LNCaP clone FGC (cell line): ENCODE measurements at places on chromosomes 7 and 10.
A peak's percentile ranks its signal among the peaks of the same experiment; 100 is the strongest.

- DNase-seq: no peak
Measured at GRCh38 chr10:87913156-87913921, 49.9 kb downstream of the PTEN start.

- DNase-seq: no peak
Measured at GRCh38 chr7:132783824-132784223, 207.6 kb upstream of the PLXNA4 start.

DNA sequence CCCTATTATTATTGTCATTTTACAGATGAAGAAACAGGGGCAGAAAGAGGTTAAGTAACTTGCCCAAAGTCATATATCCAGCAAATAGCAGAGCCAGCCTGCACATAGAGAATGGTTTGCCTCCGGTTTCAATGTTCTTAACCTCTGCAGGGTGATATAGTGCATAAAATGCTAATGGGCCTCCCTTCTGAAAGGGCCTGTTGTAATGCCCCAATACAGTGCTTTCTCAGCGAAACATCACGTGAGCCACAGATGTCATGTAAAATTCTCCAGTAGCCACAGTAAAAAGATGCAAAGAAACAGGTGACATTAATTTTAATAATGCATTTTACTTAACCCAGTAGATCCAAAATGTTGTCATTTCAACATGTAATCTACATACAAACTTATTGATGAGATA is 38.1 kb downstream of the LRGUK start:
- DNase-seq: no peak

- DNase-seq: no peak
Measured at GRCh38 chr7:135758531-135758932, 9.9 kb upstream of the FAM180A start.

- no peak for DNase-seq
Measured at GRCh38 chr7:115558161-115558560, 472.4 kb downstream of the TFEC start.

DNA sequence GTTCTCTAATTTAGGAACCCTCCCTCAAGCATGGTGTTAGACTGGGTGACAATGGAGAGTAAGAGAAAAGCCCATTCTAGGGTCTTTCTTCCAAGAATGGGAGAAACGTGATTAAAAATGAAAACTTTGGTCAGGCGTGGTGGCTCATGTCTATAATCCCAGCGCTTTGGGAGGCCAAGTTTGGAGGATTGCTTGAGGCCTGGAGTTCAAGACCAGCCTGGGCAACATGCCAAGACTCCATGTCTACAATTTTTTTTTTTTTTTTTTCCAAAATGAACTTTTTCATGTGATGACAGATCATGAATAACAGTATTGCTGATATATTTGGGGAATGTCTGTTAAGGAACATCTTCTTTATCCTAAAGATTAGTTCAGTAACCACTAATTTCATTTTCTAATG is 194.6 kb downstream of the MLLT10 start:
- no peak for DNase-seq

- no peak for DNase-seq
Measured at GRCh38 chr7:28296571-28297483, 115.5 kb upstream of the CREB5 start.

DNA sequence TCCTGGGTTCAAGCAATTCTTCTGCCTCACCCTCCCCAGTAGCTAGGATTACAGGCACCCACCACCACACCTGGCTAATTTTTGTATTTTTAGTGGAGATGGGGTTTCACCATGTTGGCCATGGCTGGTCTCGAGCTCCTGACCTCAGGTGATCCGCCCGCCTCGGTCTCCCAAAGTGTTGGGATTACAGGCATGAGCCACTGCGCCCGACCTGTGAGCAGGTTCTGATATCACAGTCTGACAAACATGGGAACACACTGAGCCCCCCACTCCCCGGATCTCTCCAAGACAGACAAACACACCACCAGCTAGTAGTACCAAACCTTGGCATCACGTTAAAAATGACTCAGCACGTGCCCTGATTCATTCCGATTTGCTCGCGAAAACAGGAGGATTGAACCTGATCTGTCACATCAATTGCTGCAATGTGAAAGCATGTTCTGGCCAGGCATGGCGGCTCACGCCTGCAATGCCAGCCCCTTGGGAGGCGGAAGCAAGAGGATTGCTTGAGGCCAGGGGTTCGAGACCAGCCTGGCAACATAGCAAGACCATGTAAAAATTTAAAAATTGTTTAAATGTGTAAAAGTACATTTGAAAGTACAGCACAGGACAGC is 106.5 kb downstream of the SMURF1 start:
- no peak for DNase-seq

- no peak for DNase-seq
Measured at GRCh38 chr10:75079436-75080083, 31.9 kb upstream of the SAMD8 start.

DNA sequence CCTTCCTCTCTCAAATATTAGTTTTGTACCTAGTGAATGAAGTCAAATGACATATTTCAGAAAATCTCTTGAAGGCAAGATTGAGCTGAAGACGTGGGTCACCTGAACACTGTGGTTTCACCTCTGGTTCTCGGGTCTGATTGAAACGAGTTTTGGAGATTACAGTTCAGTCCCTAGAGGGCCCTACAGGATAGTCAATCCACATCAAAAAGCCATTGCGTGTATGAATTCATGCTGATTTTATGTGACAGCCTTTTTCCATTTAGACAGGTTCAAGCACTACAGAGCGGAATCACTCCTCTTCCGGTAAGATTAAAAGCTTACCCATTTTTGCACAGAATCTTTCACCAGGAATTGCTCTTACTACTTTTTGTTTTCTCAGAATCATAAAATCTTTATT is 62.2 kb downstream of the VIM start:
- peak; percentile 53 for DNase-seq

- no peak for DNase-seq
Measured at GRCh38 chr7:67566101-67566500, 569.5 kb downstream of the TYW1 start.

DNA sequence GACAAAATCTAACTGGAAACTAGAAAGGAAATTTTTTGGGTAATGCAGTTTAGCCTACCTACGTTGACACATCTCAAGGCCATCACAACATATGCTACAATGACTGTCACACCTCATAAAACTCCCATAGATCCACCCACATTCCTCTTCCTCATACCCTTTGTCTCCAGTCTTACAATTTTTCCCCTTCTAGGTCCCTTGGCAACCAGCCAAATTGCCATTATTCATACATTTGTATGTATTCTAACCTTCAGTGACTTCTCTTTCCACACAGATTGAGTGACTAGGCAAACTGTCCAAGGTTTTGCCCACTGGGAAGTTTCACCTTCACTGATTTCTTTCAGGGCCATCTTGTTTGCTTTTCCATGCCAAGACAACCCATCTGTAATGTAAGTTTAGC is 100.5 kb upstream of the TPK1 start:
- DNase-seq: no peak

GRCh38 chr7:84251277-84251781 is 56.7 kb upstream of the SEMA3A start:
- DNase-seq: no peak

DNA sequence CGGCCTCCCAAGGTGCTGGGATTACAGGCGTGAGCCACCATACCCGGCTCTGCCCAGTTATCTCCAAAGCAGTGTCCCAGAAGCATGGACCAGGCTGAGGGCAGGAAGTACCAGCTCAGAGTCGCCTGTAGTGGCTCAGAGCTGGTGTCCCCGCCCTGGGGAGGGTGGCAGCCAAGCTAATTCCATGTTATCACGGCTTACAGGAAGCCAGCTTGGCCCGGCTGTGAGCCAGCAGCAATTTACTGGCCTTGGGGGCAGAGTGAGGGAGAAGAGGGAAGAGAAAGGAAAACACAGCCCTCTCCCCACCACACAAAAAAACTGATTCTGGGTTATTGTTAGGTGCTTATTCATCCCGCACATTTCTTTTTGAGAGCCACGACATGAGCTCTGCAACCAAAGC is 88.1 kb downstream of the HIP1 start:
- no peak for DNase-seq

GRCh38 chr10:80144067-80144695 is 11.7 kb downstream of the PLAC9 start:
- DNase-seq: no peak

DNA sequence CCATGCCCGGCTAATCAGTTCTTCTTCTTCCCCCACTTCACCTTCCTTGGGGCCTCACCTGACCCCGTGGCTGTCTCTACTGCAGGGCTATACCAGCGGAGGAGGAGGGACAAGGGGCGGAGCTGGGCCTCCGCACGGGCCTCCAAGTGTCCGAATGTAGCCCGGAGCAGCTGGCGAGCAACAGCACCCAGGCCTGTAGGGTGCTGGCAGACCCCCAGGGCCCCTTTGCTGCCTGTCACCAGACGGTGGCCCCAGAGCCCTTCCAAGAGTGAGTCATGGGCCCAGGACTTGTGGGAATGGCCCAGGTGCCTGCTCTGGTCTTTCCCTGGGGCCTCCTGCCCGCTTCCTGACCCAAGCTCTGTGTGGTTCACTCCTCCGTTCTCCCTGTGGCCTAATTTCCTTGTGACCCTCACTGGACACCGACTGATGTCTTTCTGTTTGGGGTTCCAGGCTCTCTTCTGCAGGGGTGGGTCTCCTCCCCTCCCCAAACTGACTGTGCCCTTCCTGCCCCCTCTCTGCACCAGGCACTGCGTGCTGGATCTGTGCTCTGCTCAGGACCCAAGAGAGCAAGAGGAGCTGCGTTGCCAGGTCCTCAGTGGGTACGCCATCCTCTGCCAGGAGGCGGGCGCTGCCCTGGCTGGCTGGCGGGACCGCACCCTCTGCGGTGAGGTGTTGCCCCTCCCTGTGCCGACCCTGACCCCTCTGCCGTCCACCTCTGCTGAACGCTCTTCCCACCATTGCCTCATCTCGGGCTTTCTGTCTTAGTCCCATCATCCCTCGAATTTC is 35.2 kb downstream of the EPHB4 start:
- DNase-seq: no peak

- DNase-seq: no peak
Measured at GRCh38 chr10:21172542-21172929, 275.4 kb upstream of the NEBL start.

DNA sequence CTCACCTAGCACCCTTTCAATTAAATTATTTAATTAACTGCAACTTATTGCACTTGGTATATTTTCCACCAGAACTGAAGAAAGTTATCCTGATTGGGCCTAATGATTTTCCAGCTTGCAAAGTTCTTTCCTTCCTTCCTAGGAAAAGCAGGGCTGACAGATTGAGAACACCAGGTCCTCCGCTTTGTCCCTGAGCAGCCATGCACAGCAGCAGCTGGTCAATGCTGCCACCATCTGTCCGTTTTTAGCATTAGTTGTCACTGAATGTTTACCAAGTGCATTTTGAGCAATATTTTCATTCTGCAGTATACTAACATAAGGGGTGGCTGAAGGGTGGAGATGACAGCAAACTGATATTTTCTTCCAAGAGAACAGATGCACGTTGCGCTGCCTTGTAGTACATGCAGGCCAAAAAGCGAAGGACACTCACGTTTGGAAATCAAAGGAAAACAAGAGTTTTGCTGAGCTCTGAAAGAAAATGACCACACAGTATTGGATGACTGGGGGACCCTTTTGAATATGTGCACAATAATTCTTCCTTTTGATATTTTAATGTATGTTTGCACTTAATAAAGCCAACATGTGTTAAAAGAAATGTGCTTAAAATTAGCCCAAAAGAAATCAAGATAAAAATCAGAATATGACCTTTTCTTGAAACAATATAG is 248.8 kb upstream of the PTN start:
- peak; percentile 60 for DNase-seq

- no peak for DNase-seq
Measured at GRCh38 chr7:108132551-108133265, 2.5 kb upstream of the LAMB4 start.

- DNase-seq: no peak
Measured at GRCh38 chr10:104300002-104300735, 31.2 kb downstream of the GSTO2 start.

DNA sequence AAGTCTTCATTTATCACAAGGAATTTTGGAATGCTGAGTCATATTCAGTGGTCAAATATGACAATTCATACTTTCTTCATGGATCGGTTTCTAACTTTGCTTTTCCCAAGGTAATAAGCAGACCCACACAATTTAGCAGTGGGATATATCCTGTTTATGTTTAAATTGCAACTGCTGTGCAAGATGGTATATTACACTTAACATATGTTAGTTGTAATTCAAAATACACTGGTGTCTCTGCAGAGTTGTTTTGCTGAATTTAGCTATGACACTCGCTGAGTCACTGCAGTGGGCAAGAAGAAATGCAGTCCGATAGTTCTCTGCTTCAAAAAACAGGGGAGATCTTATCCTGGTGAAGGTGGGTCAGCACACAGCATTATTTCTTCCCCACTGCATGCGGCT is 194.8 kb upstream of the PTN start:
- DNase-seq: no peak

GRCh38 chr10:100773646-100774045 is 28.3 kb downstream of the PAX2 start:
- DNase-seq: no peak

DNA sequence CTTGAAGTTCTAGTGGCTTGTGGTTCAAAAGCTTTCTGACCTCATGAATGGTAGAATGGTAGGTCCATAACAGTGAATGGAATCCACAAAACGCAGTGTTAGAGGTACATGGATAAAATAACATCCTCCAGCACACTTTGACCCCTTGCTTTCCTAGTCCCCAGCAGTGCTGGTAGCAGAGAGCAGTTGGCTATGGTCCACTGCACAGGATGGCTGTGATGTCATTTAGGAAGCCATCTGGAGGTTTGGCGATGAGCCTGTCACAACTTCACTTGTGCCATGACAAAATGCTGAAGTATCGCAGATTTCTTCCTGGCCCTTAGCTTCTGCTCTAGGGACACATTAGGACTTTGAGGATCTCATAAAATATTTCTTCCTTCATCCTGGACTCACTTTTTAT is 300.0 kb upstream of the FZD8 start:
- DNase-seq: no peak

- no peak for DNase-seq
Measured at GRCh38 chr7:50826371-50827172, 43.9 kb upstream of the GRB10 start.

DNA sequence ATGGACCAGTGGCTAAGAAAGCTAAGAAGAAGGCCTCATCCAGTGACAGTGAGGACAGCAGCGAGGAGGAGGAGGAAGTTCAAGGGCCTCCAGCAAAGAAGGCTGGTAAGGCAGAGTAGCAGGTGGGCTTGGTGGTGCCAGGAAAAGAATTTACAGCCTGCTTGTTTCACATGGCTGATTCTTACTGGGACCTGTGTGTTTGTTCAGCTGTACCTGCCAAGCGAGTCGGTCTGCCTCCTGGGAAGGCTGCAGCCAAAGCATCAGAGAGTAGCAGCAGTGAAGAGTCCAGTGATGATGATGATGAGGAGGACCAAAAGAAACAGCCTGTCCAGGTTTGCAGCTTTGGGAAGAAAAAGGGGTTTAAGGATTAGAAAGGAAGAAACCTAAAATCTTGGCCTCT is 5.0 kb downstream of the NOLC1 start:
- peak; percentile 83 for DNase-seq
